ENCODE measurements at places on chromosomes 13 and 19.

DNA sequence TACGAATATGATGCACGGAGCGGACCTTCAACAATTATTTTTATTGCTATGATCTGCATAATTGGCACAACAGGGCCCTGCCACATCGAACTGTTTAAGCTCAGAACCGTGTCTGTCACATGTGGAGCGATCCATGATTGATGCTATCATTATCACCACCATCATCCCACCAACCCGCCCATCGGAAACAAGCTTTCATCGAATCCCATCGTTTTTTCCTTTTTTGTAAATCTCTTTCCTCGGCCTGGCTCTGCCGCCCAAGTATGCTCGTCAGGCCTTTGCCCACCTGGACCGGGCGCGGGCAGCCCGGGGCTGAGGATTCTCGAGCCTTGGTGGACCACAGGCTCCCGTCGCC lies 533 bp upstream of the DCAF15 start:
- DNase-seq = no peak

DNA sequence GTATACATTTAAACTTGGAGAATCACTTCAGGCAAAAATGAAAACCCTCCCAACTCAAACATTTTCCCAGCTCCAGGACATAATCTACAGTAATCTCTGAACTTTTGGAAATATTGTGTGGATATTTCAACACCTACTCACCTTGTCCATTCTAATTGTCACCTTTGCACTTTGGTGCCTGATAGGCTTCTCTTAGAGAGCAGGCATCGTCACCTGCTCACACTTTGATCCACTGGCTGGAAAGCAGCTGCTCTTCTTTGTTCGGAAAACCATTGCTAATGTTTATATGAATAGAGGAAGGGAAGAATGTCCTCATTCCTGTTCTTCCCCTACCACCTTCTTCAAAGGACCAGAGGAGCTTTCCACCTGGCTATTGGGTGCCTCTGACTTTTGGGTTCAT lies 411.2 kb downstream of the FGF9 start:
- no peak for DNase-seq

DNA sequence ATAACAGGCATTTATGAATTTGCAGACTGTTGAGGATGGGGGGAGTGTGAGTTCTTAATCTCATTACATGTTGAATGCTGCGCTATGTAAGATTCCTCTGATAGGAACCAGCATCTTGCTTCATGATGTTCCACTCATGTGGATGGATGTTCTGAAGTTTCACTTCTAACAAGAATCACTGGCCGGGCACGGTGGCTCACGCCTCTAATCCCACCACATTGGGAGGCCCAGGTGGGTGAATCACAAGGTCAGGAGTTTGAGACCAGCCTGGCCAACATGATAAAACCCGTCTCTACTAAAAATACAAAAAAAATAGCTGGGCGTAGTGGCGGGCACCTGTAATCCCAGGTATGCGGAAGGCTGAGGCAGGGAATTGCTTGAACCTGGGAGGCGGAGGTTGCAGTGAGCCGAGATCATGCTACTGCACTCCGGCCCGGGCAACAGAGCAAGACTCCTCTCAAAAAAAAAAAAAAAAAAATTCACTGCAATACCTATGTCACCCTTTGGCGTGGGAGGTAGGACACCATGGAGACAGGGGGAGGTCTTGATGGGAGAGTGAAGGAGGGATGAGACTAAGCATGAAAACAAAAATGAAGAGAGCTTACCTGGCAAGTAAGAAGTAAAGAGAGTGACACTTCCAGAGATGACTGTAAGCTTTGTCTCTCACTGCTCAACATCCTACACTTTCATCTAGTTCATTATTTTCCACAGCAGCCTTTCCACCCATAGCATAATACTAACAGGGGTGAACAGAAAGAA lies 133.0 kb downstream of the DCT start:
- no peak for DNase-seq

DNA sequence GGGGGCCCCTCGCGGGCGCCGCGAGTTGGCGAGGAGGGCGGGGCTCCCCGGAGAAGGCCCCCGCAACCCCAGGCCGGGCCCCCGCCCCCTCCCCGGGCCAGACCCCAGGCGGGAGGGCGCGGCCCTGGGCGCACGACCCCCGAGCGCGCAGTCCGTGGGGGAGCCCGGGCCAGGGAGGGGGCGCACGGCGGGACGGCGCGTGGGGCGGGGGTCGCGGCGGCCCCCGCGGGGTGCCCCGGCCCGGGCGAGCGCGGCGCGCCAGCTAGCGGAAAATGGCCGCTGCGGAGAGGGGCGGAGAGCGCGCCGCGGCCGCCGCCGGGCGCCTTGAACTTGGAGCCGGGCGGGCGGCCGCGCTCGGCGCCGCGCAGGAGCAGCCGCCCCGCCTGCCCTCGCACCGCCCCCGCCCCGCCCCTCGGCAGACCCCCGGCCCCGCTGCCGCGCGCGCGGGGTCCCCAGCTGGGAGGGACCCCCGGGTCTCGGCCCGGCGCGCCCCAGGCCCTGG lies 6.4 kb upstream of the NFIC start:
- no peak for DNase-seq

Data from cerebellar nuclear complex (tissue), 1 donor.